ENCODE measurements at places on chromosomes 2 and 18.

GRCh38 chr2:117686699-117687098, 127.8 kb upstream of the DDX18 start:
- no peak for DNase-seq

DNA sequence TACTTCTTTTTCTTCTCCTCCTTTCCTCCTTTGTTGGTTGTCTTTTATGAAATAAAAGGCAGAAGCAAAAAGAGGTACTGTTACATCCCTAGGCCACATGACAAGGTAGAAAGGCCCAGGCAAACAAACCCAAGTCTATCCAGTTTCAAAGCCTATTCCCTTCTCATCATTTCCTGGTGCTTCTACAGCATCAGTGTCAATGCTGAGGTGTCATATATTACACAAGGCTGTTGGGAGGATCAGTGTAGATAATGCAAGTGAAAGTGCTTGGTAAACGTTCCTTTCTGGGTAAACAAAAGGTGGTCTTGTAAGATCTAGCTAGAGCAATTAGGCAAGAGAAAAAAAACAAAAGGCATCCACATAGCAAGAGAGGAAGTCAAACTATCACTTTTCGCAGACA, 64.9 kb downstream of the EVA1A start:
- DNase-seq: no peak

DNA sequence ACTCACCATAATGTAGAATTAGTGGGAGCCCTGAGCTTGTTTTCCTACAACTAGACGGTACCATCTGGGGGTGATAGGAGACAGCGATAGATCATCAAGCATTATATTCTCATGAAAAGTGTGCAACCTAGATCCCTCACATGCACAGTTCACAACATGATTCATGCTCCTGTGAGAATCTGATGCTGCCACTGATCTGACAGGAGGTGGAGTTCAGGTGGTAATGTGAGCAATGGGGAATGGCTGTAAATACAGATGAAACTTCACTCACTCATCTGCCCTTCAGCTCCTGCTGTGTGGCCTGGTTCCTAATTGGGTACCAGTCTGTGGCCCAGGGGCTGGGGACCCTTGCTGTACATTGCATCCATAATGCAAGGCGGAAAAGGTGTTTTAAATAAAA, 60.7 kb downstream of the USP34 start:
- no peak for DNase-seq

GRCh38 chr18:79692056-79692455, 12.5 kb downstream of the CTDP1 start:
- DNase-seq: no peak
